Cortex of kidney (tissue), 1 donor: ENCODE measurements at places on chromosomes 12 and 14.

DNA sequence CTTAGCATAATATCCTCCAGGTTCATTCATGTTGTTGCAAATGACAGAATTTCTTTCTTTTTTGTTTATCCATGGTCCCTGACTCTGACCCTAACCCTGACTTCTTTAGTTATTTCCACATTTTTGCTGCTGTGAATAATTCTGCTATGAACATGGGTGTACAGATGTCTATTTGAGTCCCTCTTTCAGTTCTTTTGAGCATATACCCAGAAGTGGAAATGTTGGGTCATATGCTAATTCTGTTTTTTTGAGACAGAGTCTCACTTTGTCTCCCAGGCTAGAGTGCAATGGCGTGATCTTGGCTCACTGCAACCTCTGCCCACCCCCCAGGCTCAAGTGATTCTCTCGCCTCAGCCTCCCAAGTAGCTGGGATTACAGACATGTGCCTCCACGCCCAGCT is 33.1 kb downstream of the KNTC1 start:
- DNase-seq = no peak

DNA sequence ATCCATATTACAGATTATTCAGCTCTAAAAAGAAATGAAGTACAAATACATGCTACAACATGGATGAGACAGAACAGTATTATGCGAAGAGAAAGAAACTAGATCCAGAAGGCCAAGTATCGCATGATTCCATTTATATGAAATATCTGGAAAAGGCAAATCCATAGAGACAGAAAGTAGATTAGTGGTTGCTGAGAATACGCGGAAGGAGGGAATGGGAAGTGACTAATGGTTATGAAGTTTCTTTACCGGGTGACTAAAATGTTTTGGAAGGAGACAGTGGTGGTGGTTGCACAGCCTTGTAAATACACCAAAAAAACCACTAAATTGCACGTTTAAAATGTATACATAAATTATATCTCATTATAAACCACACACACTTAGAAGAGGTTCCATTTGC is 12.5 kb downstream of the PRDM4 start:
- DNase-seq = no peak

- DNase-seq = no peak
Observed at GRCh38 chr12:54472494-54473262, 724 bp downstream of the GTSF1 start.

DNA sequence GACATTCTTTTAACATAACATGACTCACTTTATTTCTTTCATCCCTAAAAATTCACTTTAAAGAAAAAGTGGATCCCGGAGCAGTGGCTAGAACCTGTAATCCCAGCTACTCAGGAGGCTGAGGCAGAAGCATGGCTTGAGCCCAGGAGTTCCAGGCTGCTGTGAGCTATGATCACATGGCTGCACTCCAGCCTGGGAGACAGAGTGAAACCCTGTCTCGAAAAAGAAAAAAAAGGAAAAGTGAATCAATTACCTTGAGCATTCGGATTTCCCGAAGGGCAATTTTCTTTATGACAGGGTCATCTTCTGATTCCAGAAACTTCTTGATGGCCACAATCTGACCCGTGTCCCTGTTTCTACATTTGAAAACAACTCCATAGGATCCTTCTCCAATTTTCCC is 1.2 kb downstream of the CDKL1 start:
- no peak for DNase-seq

GRCh38 chr14:85688006-85688405 is 158.1 kb downstream of the FLRT2 start:
- no peak for DNase-seq

- no peak for DNase-seq
Observed at GRCh38 chr14:101276309-101277091, 284.8 kb upstream of the DIO3 start.

- DNase-seq = no peak
Observed at GRCh38 chr12:93025145-93026103, 96.3 kb upstream of the EEA1 start.

- DNase-seq = no peak
Observed at GRCh38 chr12:94694732-94695131, 44.4 kb upstream of the TMCC3 start.

DNA sequence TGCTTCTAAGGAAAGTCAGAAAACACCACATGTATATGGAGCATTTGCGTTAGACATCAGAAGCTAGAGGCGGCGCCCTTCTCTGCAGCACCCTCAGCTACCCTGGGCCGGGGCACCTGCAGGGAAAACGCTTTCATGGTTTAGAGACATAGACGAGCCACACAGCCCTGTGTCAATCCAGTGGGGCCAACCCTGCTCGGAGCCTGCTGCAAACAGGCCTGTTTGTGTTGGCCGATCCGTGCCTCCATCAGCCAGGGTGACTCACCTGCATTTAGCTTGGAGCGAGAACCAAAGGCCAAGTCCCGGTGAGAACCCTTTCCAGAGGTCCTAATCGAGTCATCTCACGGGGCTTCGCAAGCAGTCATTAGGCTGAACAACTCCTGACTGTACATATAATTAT is 19.5 kb upstream of the FZD10 start:
- DNase-seq = no peak

- no peak for DNase-seq
Observed at GRCh38 chr12:6090803-6091202, 33.7 kb downstream of the VWF start.

DNA sequence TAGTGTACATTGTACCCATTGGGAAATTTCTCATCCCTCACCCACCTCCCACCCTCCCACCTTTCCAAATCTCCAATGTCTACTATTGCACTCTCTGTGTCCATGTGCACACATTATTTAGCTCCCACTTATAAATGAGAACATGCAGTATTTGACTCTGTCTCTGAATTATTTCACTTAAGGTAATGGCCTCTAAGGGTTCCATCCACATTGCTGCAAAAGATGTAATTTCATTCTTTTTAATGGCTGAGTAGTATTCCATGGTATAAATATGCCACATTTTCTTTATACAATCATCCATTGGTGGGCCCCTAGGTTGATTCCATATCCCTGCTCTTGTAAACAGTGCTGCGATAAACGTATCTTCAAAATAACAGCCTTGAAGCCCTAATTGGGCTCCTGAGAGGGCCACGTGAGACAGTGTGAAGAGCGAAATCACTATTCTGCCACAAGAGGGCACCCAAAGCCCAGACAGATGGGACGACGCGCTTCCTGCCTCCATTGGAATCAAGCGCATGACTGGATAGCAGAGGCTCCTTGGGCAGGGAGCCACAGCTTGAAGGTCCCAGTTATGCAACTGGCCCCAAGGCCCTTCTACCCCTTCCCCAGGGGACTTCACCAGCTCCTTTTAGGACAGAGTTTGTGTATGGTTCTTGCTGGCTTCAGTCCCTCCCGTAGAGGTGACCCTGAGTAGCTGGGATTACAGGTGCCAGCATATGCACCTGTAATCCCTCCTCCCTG is 21.3 kb upstream of the CD27 start:
- DNase-seq = no peak

- DNase-seq = no peak
Observed at GRCh38 chr12:130656411-130656810, 59.7 kb downstream of the RIMBP2 start.

- no peak for DNase-seq
Observed at GRCh38 chr14:80464531-80465149, 253.3 kb upstream of the DIO2 start.

DNA sequence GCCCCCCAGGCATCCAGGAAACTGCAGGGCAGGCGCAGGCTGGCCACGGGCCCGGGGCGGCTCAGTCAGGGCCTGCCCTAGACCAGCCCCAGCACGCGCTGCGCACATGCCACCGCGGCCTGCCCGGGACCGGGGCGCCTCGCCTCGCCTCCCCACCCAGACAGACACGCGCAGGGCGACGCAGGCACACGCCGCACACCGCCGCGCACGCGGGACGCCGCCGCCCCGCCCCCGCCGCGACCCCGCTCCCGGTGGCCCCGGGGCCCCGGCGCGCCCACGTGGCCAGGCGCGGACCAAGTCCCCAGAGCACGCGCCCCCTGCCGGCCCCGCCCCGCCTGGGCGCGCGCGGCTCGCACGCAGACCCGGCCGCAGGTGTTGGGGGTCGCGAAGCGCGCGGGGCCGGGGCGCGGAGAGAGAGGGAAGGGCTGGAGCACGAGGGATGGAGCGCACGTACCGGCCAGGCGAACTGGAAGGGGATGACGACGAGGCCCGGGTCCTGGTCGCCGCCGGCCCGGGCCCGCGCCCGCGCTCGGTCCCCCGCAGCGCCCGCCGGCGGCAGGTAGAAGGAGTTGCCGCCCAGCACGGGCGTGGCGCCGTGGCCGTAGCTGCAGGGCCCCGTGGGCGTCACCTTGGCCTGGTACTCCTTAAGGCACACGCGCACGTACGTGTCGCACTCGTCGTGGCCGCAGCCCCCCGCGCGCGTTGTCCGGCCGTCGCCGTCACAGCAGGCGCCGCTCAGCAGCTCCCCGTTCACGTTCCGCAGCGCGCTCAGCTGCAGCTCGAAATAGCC is 1.1 kb downstream of the JAG2 start:
- no peak for DNase-seq

DNA sequence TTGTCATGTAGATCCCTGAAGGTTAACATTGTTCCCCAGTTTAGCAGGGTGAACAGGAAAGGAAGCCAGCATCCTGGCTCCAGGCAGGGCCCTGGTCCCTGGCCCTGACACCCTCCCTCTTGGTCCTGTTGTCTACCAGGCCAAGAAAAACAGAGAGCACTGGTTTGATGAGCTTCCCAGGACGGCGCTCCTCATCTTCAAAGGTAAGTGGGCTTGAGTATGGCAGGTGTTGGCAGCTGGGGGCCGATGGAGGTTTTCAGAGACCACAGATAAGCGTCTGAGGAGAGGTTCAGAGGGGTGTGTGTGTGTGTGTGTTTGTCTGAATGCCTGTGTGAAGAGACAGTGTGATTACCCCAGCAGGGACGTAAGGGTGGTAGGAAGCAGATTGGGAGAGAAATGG is 56.3 kb downstream of the SLC8B1 start:
- DNase-seq = no peak
